ENCODE measurements at places on chromosomes 3 and 15. TPM values are rescaled to one million over a fixed set of nuclear protein-coding genes. Genes with fewer than 3 reads are reported as not detected.

- no peaks in the 10 kb centered on the region for H3K36me3 ChIP-seq
- no peak overlapping the region for H3K27ac ChIP-seq
- H3K4me1 ChIP-seq = peaks cover 5% of the 10 kb centered on the region
These were observed 2.1 kb upstream of the RHO start for GRCh38 chr3:129526121-129526900.

Gene LRRC34
- total RNA-seq = 15.7 TPM

- no peaks in the 10 kb centered on the region for H3K27me3 ChIP-seq
- no peak overlapping the region for H3K27ac ChIP-seq
- H3K36me3 ChIP-seq = no peaks in the 10 kb centered on the region
- no peak overlapping the region for H3K4me3 ChIP-seq
- H3K4me1 ChIP-seq = no peaks in the 10 kb centered on the region
These were observed 24.7 kb upstream of the TM2D3 start for GRCh38 chr15:101676921-101677329.

Gene ANKUB1
- not detected for total RNA-seq

DNA sequence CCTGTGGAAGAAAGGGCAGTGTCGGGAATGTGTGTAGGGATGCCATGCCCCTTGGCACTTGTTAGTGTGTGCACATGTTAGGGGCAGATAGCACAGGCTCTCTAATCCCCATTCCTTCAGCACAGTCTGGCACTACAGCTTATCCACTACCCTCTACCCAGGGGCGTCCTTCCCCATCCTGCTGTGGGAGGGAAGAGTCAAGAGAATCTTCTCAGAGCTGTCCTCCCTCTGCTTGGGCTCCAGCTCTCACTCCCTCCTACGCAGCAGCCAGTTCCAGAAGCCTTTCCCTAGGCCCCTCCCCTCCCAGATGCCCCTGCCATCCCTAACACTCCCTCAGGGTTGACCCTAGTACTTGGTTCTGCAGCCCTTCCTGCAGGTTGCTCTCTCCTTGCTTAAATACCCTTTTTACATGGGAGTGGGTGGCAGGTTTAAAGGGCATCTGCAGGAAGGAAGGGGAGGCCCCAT, 815 bp upstream of the GRM2 start:
- H3K27me3 ChIP-seq = peaks cover 22% of the 10 kb centered on the region
- no peaks in the 10 kb centered on the region for H3K36me3 ChIP-seq
- no peak overlapping the region for H3K4me3 ChIP-seq
- no peak overlapping the region for H3K27ac ChIP-seq
- DNase-seq = no peak

DNA sequence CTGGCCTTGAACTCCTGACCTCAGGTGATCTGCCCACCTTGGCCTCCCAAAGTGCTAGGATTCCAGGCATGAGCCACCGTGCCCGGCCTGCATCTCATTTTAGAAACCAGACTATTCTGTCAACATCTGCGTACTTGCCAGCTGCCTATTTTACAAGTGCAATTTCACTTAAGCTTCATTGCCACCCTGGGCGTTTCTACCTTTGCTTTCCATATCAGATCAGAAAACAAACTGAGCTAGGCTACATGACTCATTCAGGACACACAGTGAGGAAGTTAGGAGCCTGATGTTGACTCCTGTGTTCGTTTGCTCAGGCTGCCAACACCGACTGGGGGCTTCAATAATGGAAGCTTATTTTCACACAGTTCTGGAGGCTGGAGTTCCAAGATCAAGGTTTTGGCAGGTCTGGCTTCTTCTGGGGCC, 42.3 kb upstream of the KLHL25 start:
- no peaks in the 10 kb centered on the region for H3K36me3 ChIP-seq
- no peak overlapping the region for H3K27ac ChIP-seq
- DNase-seq = no peak

DNA sequence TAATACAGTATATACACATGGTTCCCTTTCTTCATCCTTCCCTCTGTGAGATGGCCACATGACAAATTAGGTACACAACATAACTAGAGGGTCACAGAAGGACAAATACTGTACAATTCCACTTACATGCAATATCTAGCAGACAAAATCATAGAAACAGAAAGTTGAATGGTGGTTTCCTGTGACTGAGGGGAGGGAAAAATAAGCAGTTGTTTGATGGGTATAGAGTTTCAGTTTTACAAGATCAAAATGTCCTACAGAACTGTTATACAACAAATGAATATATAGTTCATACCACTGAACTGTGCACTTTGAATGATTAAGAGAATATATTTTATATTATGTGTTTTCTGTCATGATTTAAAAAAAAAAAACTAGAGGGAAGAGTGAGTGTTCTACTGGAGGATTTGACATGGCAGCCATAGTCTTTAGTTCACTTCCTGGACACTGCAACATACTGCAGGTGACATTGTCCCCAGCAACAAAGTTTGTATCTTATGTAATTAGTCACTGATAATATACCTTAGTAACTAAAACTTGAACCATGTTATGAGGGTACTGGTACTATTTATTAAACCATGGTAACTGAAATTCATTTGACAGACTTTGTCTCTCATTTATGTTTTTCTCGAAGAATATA, 37.2 kb downstream of the CCDC54 start:
- H3K27ac ChIP-seq = no peak overlapping the region
- H3K27me3 ChIP-seq = no peaks in the 10 kb centered on the region
- no peak for DNase-seq
- no peaks in the 10 kb centered on the region for H3K36me3 ChIP-seq

Gene SCAMP2
- 51.3 TPM for total RNA-seq

All from GM23338 (cell line).